ENCODE measurements at places on chromosomes 2 and 18.

- DNase-seq = no peak
These were observed 145.5 kb downstream of the TRABD2A start for GRCh38 chr2:84735389-84735788.

DNA sequence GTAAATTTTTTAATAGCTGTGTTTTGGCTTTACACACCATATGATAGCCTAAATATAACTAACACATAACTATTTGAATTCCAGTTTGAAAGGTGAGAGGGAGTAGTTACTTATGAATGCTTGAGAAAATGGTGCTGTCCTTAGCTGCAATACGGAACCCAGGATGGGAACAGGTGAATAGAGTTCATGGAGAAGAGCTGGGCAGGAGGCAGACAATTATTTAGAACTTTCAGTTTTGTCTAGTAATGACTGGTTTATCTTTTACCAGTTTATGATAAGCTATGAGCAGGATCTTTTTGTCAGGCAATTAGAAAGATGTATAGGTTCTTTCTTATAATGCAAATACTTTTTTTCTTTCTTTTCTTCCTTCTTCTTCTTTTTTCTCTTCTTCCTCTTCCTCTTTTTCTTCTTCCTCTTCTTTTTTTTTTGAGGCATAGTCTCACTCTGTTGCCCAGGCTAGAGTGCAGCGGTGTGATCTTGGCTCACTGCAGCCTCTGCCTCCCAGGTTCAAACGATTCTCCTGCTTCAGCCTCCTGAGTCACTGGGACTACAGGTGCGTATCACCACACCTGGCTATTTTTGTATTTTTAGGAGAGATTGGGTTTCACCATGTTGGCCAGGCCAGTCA, 25.9 kb downstream of the UBR3 start:
- no peak for DNase-seq

DNA sequence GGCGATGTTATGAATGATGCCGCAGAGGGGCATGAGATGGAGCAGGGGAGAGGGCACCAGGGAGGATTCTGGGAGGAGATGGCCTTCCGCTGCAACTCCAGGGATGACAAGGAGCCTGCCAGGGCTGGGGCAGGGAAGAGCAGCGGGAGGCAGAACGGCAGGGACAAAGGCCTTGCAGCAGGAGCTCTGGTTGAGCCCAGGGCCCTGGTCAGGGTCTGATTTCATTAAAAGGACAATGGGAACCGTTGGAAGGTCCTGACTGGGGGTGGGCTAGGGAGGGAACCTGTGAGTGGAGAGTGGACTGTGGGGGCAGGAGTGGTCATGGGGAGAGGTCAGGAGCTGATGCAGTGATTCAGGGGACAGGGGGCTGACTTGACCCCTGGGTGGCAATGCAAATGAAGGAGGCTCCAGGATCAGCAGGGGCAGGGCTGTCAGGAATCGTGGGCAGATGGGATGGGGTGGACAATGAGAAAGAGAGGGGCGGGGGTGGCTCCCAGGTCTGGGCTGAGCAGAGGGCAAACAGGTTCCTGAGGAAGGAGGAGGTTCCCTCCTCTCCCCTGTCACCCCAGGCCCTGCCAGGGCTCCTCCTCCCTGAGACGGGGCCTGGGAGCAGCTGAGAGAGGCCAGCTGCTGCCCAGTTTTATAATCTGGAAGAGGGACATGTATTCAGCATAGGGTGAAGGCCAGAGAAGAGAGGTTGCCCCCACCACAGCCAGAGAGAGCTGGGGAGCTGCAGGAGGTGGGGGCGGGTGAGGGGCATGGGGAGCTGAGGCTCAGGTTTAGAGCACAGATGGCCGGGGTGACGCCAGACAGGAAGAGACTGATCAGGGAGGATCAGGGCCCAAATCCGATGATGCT, 7.3 kb upstream of the DUSP2 start:
- DNase-seq = no peak

GRCh38 chr2:36485521-36485920, 112.4 kb downstream of the FEZ2 start:
- no peak for DNase-seq

DNA sequence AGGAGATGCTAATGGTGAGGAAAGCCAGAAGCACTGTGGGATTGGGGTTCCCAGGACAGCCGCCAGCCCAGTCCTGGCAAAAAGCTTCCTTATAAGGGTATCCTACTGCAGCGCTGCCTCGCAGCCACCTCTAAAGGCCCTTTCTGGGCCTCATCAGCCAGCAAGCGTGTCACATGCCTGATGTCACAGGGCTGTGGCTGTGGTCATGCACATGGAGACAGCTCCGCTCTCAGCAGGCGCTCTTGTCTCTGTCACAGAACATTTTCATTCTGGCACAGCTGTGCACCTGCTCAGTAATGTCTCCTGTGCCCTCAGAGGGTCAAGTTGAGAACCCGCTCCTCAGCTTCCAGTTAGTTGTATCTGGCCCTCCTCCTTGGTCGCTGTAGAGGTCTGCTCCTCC, 17.7 kb upstream of the MAL start:
- DNase-seq = no peak

- no peak for DNase-seq
These were observed 2.4 kb downstream of the ITGA4 start for GRCh38 chr2:181459621-181460021.

All from stimulated activated CD8-positive, alpha-beta memory T cell treated with anti-CD3 and anti-CD28 coated beads, Interleukin-2, amount 100 ng/mL, for 1 hour (primary cell).